ENCODE measurements at places on chromosomes 16 and 17.

- no peak for DNase-seq
These were observed 44.6 kb downstream of the NFAT5 start for GRCh38 chr16:69610356-69610755.

- peak; percentile 27 for DNase-seq
These were observed 83.6 kb upstream of the PLEKHM1 start for GRCh38 chr17:45573924-45574770.

GRCh38 chr17:50099003-50099402 is 3.9 kb downstream of the PDK2 start:
- DNase-seq: no peak

- no peak for DNase-seq
These were observed 9.7 kb upstream of the TNS4 start for GRCh38 chr17:40511136-40511535.

DNA sequence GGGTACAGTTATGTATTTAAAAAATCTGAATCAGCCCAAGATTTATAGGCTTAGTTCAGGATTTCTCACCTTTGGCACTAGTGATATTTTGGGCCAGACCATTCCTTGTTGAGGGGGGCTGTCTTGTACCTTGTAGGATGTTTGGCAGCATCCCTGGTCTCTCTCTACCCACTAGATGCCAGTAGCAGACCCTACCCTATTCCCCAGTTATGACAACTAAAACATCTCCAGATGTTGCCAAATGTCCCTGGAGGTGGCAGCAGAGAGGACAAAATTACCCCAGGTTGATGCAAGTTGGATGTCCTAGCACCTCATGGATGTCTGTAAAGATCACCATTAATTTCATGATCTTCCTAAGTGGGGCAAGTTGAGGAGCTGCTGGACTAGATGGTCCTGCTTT is 45.8 kb downstream of the SYT17 start:
- DNase-seq: no peak

- DNase-seq: no peak
These were observed 7.2 kb downstream of the RAB11FIP4 start for GRCh38 chr17:31398381-31399311.

- DNase-seq: no peak
These were observed 20.6 kb downstream of the GLYR1 start for GRCh38 chr16:4826526-4826925.

GRCh38 chr17:3884188-3884587 is 8.7 kb downstream of the CAMKK1 start:
- no peak for DNase-seq

GRCh38 chr17:36629970-36630502 is 28.7 kb downstream of the MRM1 start:
- no peak for DNase-seq

GRCh38 chr16:88639231-88640038 is 1.1 kb downstream of the IL17C start:
- no peak for DNase-seq

DNA sequence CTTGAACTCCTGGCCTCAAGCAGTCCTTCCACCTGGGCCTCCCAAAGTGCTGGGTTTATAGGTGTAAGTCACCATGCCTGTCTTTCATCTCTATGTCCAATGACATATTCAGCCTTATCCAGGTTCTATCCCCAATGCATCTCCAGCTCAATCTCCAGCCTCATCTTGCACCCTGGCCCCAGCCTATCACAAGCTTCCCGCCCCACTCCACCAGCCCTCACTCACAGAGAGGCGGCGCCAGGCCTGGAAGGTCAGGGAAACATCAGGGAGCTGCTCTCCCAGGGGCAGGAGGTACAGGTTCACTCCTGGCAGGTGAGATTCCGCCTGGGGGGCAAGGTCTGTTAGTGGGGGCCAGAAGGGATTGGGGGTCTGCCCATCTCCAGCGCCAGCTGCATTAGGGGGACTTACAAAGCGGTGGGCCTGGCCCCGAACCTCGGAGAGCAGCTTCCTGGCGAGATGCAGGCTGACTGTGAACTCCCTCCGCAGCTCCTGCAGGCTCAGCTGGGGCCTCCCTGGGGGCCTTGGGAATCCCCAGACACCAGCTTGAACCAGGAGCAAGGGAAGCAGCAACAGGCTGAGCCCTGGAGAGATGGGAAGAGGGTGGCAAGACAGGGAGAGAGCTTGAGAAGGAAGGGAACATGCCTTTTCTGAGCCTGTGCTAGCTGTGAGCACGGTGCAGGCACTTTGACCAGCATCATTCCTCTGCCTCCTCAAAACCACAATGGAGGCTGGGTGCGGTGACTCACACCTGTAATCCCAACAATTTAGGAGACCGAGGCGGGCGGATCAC is 3.0 kb downstream of the IL27 start:
- no peak for DNase-seq

DNA sequence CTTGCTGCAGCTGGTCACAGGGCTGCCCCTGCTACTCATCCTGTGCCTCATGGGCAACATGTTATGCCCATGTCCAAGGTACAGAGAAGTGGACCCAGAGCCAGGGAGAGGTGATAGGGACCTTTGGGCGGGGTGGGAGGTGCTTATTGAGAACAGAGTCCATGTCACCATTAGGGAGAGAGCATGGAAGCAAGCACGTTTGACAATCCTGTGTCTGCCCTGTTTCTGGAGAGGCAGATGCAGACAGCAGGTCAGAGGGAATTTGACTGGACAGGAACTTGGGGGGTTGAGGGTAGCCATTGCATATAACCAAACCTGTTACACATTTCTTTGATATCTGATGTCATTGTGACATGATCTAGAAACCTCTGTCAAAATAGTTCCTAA is 14.3 kb upstream of the ARL4D start:
- DNase-seq: no peak

DNA sequence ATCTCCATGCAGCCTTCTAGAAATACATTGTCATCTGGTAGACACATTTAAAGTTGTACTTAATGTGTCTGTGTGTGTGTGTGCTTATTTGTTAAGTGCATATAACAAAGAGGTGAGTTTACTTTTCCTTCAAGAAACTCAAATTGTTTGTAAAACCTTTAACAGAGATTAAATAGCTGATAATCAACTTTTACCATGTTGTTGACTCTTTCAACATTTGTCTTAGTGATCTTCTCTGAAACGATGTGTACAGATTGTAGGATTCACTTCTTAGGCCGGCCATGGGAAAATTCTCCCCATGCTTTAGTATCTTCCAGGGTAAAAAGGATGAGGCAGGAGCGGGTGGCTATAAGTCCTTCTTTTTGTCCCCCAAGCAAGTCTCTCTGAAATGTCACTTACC is 292.9 kb upstream of the MAF start:
- no peak for DNase-seq

- DNase-seq: no peak
These were observed 22.4 kb upstream of the SEC14L1 start for GRCh38 chr17:77118251-77118928.

DNA sequence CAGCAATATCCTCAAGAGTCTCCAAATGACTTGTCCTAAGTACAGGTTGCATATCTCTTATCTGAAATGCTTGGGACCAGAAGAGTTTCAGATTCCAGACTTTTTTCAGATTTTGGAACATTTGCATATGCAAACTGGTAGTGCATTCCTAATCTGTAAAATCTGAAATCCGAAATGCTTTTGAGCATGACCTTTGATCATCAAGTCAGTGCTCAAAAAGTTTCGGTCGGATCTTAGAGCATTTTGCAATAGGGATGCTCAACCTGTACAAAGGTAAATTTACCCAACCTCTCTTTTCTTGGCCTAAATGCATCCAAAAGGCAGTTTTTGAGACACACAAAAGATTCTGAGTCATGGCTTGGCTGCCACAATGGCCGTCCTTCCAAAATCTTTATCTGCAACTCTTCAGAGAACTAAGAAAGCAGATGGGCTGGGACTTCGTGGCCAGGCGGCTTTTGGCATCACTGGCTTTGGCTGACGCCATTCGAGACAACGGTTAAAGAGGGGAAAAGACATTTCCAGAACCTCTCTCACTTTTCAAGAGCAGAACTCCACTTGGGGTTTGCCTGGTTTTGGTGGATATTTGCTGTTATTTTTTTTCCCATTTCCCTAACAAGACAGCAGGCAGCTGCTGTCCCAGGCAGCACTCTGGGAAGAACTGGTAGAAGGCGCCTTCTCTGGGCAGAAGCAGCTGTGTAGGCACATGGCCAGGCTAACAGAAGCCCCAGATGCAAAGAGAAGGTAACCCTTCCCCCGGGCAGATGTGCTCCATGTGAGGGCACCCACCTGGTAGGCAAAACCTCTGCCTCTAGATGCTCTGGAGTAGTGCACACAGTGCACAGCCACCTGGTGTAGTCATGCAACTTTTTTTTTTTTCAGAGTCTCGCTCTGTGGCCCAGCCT is 8.9 kb downstream of the CPPED1 start:
- DNase-seq: no peak

- DNase-seq: no peak
These were observed 20.6 kb upstream of the MAPT start for GRCh38 chr17:45873728-45874127.

- DNase-seq: no peak
These were observed 47.3 kb upstream of the RBFOX3 start for GRCh38 chr17:79657861-79658810.

GRCh38 chr17:73359987-73360410 is 48.2 kb upstream of the CDC42EP4 start:
- no peak for DNase-seq

DNA sequence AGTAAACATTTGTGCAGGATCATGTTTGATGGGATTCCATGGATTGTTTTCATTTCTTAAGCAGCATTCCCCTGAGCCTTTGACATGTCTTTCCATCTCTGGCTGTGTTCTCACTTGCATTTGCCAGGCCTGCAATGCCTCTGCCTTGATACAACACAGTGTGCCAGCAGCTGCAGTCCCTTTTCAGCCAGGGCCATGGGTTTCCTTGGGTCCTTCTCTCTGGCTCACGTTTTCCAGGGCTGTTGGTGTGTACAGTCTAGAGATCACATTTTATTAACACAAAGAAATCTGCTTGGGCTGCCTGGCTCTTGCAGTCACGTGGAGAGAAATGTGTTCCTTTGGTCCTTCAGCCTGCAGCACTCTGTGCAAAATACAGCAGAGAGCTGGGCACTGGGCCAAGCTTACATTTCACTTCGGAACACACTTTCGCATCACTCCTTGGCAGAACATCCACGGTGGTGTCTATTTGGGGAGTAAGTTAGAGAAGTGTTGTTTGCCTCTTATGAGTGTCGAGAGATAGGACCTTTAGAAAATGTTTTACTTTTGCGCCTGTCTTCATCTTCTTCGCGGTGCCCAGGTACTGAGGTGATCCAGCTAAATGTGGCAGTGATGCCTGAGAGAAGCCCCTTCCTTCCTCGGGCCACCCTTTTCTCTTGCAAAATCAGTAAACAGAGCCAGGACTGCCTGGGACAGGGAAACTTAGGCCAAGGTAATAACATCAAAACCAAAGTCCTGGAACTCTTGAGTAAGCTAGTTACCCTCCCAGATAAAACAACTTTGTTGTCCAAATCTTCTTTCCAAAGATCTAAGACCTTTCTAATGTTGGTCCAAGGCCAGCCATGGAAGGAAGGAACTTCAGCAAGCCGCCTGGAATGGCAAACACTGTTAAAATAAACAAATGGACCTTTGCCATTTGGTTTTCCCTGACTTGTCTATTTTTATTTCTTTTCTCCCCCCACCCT is 20.9 kb downstream of the HLF start:
- DNase-seq: peak; percentile 28

- no peak for DNase-seq
These were observed 173.1 kb downstream of the PARN start for GRCh38 chr16:14456793-14457481.

- no peak for DNase-seq
These were observed 999 bp downstream of the CMC2 start for GRCh38 chr16:81005610-81006161.

DNA sequence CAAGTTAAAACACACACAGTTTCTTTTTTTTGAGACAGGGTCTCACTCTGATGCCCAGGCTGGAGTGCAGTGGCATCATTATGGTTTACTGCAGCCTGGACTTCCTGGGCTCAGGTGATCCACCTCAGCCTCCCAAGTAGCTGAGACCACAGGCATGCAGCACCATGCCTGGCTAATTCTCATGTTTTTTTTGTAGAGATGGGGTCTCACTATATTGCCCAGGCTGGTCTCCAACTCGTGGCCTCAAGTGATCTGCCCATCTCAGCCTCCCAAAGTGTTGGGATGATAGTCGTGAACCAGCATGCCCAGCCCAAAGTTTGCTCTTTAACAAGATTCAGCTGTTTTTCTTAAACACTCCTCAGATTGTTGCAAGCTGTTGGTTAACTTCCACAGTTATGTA is 39.0 kb downstream of the PRPSAP2 start:
- no peak for DNase-seq

DNA sequence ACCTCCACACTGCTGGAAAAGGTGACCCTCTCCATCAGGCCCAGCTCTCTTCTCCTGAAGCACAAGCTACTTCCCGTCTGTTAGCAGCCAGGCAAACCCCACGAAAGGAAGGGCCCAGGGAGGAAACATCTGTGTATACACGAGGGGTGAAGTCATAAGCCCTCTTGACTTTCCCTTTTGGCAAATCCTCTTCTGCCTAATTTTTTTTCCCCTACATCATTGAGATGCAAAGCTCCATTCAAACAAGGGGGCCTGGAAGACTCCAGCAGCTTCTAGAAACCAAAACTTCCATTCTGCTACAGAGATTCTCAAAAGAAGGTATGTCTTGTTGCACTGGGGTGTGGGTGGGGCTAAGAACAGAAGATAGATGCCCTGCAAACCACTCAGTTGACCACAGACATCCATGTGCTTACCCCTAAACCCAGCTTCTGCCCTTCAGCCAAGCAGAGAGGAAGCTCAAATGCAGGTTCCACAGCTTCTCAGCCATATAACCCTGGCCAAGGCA is 145.6 kb upstream of the RCVRN start:
- DNase-seq: no peak

All from fibroblast of skin of left quadriceps (primary cell).